ENCODE measurements at places on chromosomes 6 and 20.

DNA sequence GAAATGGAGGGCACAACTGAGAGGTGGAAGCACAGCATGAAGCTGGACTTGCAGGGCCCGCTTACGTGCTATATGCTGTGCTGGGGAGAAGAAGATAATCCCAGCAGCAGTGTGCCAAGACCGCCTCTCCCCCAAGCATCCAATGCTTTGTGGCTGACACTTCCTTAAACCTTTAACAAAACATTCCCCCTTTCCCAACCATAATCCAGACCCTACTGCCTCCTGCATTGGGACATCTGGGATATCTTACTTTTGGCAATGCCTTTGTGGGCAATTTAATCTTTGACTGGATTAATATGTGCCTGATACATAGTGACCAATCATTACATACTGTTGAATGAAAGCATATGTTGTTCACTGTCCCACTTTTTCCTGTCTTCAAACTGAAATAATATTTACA lies 3.1 kb upstream of the TENT5A start:
- no peak for DNase-seq

DNA sequence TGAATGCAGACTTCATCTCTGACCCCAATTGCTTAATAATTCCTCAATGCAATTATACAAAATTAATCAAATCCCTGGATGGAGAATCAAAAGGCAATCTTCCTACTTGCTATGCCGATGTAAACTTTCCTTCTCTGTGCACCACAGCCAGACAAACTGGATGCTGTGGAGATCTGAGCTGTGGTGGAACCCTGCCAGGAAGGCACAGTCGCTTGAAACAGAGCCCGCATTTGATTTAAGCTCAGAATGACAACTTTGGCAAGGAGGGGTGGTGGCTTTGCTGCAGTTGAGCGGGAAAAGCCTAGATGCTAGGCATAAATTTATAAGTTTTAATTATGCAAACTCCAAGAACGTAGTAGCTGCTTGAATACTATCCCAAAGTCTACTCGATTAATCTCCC lies 190.8 kb downstream of the MTFR2 start:
- no peak for DNase-seq

- DNase-seq: no peak
Measured at GRCh38 chr6:493840-494239, 102.3 kb downstream of the IRF4 start.

DNA sequence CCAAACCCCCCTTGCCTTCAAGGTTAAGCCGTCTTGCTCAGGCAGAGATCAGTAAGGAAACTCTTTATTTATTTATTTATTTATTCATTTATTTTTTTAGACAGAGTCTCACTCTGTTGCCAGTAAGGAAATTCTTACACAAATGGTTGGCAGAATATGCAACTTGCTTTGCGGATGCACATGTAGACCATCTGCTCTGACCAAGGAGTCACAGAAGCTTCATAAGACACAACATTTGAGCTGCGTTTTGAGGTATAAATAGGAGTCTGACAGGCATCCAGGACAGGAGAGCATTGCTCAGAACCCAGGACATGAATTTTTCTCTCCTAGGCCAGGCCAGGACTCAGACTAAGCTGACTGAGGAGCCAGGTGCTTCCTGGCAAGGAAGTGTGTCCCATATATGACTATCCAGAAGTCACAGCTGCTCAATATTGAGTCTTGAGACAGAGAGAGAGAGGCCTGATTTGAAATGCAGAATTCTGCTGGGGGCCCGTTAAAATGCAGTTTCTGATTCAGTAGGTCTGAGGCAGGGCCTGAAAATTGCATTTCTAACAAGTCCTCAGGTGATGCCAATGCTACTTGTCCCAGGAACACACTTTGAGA lies 43.9 kb downstream of the HLA-A start:
- DNase-seq: no peak

DNA sequence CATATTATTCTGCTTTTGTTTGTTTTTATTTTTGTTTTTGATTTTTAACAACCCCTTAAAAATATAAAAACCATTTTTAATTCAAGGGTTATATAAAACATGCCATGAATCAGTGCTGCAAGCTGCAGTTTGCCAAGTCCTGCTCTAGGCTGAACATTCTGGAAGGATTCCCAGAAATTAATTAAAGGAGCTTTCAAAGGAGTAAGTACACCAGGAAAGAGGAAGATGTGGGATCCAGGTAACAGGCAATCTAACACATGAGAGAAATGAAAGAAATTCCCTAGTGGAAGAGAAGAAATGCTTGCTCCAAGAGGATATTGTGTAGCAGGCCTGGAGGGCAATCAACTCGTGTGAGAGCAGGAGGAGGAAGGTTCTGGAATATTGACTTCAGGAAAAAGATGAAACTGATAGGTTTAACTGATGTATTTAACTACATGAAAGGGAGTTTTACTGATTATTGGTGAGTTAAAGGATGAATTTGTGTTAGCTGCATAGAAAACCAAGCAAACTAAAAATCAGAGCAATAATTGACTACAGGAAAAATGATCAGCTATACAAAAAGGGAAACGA lies 146.0 kb upstream of the PHACTR1 start:
- DNase-seq: no peak

DNA sequence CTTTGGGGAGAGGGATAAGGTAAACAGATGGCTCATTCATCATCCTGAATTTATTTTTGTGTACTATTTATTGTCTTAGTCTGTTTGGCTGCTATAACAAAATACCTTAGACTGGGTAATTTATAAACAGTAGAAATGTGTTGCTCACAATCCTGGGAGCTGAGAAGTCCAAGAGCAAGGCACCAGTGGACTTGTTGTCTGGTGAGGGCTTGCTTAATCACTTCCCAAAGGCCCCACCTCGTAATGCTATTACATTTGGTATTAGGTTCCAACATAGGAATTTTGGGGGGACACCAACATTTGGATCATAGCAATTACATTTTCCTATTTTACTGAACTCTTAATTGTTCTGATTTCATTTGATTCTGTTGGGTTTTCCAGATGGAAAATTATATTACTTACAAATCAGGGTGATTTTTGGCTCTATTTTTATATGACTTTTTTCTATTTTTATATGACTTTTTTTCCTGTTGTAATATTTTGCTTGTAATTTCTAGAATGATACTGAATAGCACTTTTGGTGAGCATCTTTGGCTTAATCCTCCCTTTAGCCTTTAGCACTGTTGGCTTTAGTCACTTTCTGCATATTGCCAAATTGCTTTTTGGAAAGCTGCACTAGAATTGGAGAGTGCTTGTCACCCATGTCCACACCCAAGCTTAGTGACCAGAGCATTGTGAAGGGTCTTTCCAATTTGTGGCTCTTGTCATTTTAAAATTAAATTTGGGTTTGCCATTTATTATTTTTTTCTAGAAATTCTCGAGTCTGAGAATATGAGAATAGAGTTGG lies 43.7 kb upstream of the TULP4 start:
- no peak for DNase-seq

GRCh38 chr6:26054781-26055718 lies 32.2 kb upstream of the HFE start:
- DNase-seq: peak; percentile 69

GRCh38 chr6:90184334-90185298 lies 112.0 kb downstream of the BACH2 start:
- DNase-seq: no peak

DNA sequence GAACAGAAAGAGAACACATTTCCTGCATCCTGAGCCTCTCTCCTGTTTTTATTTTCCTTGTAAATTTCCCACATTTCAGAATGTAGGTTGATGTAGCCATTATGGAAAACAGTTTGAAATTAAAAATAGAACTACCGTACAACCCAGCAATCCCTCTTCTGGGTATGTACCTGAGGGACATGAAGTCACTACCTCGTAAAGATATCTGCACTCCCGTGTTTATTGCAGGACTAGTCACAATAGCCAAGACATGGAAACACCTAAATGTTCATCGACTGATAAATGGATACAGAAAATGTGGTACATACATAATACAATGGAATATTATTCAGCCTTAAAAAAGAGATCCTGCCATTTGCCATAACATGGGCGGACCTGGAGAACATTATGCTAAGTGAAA lies 72.0 kb upstream of the JAG1 start:
- no peak for DNase-seq

DNA sequence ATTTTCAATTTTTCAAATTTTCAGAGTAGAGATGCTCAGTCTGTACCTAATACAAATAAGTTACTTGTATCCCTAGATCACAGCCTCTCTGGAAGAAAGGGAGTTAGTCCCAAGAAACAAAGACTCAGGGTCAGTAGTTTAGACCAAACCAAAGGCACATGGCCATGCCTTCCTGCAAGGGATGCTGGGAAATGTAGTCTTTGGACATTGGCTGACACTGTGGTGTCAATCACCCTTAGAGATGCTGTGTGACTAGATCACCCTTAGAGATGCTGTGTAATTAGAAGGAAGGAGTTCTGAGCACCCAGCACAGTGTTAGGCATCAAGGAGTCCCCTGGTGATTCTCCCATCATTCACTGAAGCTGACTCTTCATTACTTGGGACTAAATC lies 202.1 kb downstream of the NFATC2 start:
- no peak for DNase-seq

DNA sequence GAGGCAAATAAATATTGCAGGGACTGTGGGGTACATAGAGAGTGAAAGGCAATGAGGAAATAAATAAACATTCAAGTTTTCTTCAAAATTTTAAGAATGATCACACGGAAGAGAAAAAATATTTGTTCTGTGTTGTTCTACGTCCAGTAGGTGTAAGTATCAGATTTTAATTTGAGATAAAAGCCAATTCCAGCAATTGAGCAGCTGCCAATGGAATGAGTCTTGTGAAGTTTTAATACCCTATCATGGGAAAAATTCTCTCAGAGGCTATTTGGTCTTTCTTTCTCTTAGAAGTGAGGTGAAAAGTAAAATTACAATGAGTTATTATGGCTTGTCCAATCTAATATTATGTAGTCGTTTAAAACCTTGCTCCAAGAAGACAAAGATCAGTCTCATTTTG lies 195.7 kb upstream of the CITED2 start:
- DNase-seq: no peak

DNA sequence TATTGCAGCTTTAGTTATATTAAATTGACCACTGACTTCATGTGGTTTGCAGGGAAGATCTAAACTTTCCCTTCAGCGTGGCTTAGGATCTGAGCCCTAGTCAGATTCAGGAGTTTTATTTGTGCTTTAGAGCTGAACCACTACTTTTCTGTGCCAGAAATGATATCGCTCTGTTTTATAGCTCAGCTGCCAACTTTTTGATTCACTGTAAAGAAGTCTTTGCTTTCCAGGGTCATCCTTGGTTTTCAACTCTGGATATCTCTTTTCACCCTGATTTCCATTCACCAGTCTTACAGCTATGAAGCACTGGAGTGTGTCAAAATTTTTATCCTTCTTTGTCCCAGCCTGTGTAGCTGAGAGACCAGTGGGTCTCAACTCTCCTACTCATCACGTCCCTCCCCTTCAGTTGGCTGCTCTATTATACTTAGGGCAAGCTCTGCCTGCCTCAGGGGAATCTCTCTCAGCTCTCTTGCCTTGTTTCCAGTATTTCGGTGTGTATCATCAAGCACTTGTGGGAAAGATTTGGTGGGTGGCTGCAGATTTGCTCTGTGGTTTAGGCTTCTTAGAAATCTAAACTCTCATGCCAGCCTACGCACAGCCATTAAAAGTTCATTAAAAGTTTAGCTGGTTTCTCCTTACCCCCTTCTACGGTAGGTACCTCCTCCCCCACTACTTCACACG lies 425.5 kb downstream of the TENT5A start:
- peak; percentile 1 for DNase-seq

GRCh38 chr6:169251371-169251802 lies 2.3 kb downstream of the THBS2 start:
- no peak for DNase-seq

GRCh38 chr6:2155206-2155605 lies 90.2 kb downstream of the GMDS start:
- DNase-seq: no peak

DNA sequence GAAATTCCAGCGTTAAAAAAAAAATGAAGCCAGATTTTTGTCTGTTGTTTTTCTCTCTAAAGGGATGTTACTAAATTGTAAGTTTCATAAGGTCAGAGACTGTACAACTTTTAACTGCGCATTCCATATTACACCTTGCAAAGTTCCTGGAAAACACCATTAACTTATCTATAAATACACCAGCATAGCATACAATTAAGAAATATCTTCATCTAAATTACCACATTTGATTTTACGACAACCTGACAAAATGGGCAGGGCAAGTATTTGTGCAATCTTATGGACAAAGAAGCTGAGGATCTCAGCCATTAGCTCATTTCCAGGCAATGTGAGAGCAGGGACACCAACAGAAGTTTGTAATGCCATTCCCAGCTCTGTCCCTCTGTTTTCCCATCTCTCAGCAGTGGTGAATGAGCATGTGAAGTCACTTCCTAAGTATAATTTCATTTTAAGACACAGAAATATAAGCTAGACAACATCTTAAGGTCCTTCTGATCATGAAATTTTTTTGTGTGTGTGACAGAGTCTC lies 12.9 kb upstream of the GCM1 start:
- DNase-seq: no peak

- DNase-seq: no peak
Measured at GRCh38 chr6:159325476-159325875, 156.3 kb downstream of the FNDC1 start.

Measured in GOT3 (cell line).